ENCODE measurements at places on chromosomes 5 and 9.

GRCh38 chr5:177964471-177964870, 31.6 kb downstream of the PROP1 start:
- no peak for DNase-seq

DNA sequence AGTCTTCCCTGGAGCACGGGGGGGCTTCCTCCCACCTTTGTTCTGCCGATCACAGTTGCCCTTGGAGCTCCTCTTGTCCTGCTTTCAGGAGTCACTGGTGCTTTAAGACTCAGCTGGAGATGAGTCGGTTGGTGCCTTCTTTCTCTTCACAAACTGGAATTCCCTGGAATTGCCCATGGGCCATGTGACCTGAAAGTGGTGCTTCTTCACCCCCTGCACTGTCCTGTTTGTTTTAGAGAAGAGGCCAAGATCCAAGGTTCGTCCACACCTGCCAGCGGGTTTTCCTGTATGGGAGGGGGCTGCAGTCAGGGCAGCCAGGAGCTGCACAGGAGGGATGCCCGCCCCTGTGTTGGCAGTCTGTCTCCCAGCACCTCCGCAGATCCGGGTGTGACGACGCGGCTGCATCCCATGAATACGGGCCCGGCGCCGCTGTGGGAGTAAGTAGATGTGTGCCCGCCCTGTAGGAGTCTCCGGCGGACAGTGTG, 9.5 kb upstream of the MRPS2 start:
- DNase-seq, result no peak

- no peak for DNase-seq
Observed at GRCh38 chr5:58439094-58439644, 20.7 kb downstream of the PLK2 start.

- DNase-seq, result no peak
Observed at GRCh38 chr9:11103525-11103924, 490.7 kb upstream of the PTPRD start.

DNA sequence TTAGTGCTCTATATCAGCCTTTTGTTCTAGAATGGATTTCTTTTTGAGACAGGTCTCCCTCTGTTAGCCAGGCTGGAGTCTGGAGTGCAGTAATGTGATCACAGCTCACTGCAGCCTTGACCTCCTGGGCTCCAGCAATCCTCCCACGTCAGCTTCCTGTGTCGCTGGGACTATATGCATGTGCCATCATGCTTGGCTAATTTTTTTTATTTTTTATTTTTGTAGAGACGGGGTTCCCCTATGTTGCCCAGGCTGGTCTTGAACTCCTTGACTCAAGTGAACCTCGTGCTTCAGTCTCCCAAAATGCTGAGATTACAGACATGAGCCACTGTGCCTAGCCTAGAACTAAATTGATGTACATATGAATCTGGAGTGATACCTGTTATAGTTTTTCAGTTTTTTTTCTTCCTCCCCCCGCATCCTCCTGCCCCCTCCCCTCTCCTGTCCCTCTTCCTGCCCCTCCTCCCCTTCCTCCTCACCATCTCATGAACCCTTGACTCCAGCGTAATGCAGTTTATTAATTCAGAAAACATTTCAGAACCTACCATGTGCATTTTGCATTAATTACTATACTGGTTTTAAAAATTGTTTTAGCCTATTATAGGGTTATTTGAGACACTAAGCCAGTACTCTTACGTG, 37.4 kb upstream of the TNFAIP8 start:
- no peak for DNase-seq

DNA sequence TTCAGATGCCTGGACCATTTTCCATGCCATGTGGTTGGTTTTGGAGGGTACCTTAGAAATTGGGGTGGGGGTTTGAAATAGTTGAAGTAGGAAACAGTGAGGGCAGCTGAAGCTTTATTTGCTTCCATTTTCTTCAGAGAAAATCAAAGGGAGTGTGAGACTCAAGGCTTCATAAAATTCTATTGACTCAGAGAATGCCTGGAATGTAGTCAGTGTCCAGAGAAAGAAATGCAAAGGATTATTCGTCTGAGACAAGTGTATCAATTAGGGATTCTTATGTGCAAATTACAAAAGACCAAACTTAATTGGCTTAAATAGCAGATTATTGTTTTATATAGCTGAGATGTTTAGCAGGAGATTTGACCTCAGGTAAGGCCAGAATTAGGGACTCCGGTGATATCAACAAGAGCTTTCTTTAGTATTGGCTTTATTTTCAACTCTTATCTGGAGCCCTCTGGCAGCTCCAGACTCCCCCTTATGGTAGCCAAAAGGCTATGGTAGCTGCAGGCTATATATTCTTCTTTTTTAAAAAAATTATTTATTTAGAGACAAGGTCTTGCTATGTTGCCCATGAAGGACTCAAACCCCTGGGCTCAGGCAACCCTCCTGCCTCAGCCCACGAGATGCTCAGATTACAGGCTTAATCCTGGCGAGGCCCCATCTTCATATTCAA, 38.9 kb downstream of the PTTG1 start:
- DNase-seq, result no peak

GRCh38 chr5:133396814-133397213, 215.5 kb downstream of the FSTL4 start:
- no peak for DNase-seq

DNA sequence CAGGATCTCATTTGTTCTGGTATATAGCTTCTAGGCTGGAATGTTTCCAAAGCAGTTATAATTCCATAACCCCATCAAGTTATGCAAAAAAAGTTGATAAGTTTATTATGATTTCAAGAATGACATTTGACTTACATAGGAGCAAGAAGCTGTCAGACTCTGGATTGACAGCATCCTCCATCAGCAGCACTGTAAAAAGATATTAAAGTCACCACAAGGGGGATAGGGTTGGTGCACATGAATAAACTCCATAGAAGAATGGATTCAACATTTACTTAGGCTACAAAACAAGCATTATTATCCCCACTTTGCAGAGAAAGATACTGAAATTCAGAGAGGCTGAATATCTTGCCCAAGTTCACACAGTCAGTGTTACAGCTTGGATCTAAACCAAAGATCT, 208.9 kb upstream of the SLC30A5 start:
- DNase-seq, result peak; percentile 23

- DNase-seq, result peak; percentile 95
Observed at GRCh38 chr9:134434894-134435506, 108.7 kb downstream of the RXRA start.

DNA sequence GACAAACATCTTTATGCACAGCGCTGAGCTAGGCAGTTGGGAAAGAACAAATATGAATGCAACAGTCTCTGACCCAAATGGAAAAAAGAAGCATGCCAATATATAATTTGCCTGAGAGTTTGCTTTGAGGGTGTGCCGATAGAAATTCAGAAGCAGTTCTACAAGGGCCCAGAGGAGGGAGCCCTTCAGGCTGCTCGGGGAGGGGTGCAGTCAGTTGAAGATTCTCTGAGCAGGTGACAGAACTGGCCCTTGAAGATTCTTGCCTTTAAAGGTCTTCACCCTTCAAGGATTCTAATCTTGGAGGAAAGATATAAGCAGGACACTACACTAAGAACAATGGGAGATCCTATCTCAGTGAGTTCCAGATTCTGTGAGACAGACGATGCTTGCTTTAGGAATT, 3.7 kb upstream of the PAPPA start:
- DNase-seq, result peak; percentile 22

- DNase-seq, result no peak
Observed at GRCh38 chr9:105662184-105663104, at the start of gene TAL2. Gene TAL2 (plus strand): TSS chr9:105662457. CDS start chr9:105662497, 40 bp downstream.

GRCh38 chr9:100228352-100228869, 124.3 kb downstream of the TEX10 start:
- no peak for DNase-seq

- DNase-seq, result no peak
Observed at GRCh38 chr5:168404365-168404764, 81.9 kb upstream of the RARS1 start.

DNA sequence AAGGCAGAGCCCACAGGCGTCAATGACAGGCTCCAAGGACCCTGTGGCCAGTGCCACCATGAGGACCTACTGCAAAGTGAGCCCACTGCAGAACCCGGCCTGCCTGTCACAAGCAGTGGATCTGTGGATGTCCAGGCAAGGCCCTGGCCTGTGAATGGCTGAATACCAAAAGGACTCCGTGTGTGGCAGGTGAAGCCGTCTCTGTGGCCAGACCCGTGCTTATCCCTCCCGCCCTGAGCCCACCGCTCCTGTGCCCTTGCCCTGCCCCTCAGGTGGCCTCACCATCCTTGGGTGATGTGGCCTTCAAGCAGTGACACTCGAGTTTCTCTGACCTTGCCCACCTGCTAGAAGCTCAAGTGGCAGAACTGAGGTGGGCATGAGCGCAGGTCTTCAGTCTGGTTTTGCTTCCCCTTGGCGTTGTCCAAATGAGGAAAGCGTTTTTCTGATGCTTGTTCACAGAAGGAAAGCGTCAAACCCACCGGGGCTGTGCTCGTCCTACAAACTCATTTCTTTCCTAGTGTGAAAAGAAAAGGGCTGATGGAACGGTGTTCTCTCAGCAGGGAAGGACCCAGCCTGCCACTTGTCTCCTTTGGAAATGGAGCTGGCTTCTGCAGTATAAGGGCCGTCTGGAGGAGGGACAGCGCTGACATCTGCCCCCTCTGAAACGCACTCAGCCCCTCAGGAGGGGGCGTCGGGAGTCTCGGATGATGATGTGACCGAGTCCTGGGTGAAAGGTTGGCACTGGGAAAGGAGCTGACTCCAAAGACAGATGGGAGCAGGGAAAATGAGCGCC, 377.7 kb upstream of the IRX4 start:
- DNase-seq, result no peak

DNA sequence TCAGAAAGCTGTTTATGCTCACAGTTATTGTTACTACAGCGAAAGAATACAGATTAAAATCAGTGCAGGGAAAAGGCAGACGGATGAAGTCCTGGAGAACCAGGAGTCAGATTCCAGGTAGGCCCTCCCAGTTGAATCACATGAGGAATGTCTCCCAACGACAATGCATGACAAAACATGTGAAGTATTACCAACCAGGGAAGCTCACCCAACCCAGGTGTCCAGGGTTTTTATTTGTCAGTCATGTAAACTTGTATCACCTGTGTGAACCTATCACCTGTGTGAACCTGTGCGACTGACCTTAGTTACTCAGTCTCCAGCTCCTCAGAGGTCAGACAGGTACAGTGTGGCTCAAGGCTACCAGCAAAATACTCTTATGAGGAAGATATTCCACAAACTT, 63.9 kb downstream of the KIAA1958 start:
- no peak for DNase-seq

GRCh38 chr5:11252075-11252474, 491.0 kb upstream of the DAP start:
- no peak for DNase-seq

GRCh38 chr9:30020161-30020560, 2364.3 kb upstream of the ACO1 start:
- no peak for DNase-seq

DNA sequence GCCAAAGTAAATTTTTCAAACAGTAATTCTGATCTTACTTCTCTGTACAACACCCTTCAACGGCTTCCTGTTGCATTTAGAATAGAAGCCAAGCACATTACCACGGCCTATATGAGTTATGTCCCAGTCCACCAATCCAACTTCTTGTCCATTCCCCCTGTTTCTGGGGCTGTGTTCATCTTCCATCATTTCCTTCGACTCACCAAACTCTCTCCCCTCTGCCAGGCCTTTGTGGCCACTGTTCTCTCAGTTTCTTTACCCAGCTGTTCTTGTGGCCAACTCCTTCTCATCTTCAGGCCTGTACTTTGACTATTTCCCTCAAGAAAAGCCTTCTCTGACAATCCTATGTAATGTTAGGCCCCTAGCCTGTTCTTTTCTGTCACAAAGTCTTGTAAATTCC, 259.4 kb upstream of the EFNA5 start:
- no peak for DNase-seq

DNA sequence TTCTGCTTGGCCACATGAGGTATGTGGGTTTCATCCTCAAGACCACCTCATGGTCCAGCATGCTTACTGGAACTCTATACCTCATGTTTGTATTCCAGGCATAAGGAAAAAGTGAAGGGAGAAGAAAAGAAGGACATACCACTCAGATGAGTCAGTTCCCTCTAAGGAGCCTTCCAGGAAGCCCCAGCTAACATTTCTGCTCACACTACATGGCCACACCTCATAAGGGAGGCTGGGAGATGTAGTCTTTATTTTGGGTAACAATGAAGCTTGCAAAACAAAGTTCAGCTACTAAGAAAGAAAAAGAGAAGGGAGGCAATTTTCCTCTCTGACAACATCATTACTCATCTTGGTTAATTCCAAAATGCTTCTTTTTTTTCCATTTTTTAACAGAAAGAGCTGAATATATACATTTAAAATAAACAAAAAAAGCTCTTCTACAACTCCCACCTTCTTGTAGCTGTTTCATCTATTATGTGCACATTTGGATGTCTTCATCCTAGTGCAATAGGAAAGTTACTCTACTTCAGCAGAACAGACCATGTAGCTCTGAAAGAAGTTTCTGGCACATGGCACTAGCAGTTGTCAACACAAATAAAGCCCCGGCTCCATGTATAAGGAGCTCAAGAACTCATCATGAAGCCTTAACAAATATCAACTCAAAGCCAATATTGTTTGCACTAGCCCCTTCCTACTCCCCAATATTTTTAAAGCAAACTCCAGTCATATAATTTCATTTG, 123.6 kb upstream of the CCDC112 start:
- DNase-seq, result peak; percentile 73

GRCh38 chr5:34930870-34931269, 1.5 kb downstream of the DNAJC21 start:
- no peak for DNase-seq

- DNase-seq, result no peak
Observed at GRCh38 chr9:27261517-27262211, 35.3 kb downstream of the EQTN start.
